ENCODE measurements at places on chromosomes 4 and X.
A peak's percentile ranks its signal among the peaks of the same experiment; 100 is the strongest.

- no peak for DNase-seq
These were observed 34.3 kb downstream of the FGFRL1 start for GRCh38 chr4:1045595-1046201.

GRCh38 chr4:186554914-186555827 is at the start of gene MTNR1A:
MTNR1A (minus strand) TSS chr4:186555567; CDS start chr4:186555365, 202 bp downstream.
- DNase-seq = no peak

DNA sequence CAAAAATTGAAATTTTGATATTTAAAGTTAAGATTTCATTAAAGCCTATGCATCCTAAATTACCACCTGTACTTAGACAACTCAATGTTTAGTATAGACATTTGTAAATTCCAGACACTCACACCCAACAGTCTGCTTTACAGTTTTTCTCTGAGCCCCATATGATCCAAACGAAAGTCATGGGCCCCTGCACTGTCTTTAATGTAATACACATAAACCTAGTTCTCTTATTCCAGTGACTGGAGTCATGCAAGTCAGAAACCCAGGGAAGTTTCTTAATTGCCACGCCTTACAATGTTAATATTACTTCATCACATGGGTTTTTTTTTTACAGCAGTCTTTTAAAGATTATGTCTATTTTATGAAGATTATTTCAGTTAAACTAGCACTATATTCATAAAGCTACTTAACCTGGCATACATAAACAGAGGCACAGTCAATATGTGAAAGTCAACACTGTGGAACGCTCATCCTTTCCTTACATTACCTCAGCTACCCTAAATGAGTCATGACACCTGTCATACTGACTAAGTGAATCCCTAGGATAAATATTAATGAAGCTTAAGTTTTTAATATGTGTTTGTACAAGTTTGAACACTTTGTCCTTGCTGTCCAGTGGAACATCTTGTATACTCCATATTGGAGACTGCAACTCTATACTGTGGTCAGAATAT is 67.7 kb upstream of the H2AZ1 start:
- DNase-seq = peak; percentile 97

GRCh38 chrX:93874554-93874953 is 200.5 kb downstream of the FAM133A start:
- peak; percentile 1 for DNase-seq

DNA sequence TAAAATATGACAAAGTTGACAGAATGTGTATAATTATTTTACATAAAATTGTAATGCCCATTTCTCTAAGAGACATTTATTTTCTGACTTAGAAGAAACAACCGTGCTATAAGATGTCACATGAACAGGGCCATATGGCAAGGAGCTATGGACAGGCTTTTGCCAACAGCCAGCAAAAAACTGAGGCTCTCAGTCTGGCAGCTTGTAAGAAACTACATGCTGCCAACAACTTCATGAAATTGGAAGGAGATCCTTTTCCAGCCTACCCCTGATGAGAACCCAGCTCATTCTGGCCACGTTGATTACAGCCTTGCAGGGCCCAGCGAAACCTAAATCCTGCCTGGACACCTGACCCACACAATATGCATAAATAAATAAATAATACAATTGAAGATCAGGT is 250.3 kb upstream of the ARSJ start:
- no peak for DNase-seq

- no peak for DNase-seq
These were observed 111.1 kb downstream of the ZNF330 start for GRCh38 chr4:141331534-141332358.

GRCh38 chr4:176805155-176805554 is 12.4 kb upstream of the VEGFC start:
- peak; percentile 38 for DNase-seq

GRCh38 chr4:107856901-107857300 is 32.2 kb downstream of the SGMS2 start:
- DNase-seq = no peak

GRCh38 chrX:17802756-17803155 is 58.3 kb downstream of the RAI2 start:
- DNase-seq = no peak

GRCh38 chr4:80852061-80852460 is 178.4 kb upstream of the BMP3 start:
- no peak for DNase-seq

DNA sequence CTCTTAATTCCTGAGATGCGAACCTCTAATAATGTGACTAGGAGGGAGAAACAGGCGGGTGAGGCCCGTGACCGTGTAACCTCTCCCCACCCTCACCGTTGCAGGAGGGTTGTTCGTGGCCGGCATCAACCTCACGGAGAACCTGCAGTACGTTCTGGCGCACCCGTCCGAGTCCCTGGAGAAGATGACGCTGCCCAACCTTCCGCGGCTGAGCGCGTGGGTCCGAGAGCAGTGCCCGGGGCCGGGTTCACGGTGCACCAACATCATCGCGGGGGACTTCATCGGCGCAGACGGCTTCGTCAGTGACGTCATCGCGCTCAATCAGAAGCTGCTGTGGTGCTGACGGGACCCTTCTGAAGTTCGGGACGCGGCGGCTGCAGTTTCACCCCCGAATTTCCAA is 17.8 kb downstream of the PLCXD1 start:
- DNase-seq = no peak

DNA sequence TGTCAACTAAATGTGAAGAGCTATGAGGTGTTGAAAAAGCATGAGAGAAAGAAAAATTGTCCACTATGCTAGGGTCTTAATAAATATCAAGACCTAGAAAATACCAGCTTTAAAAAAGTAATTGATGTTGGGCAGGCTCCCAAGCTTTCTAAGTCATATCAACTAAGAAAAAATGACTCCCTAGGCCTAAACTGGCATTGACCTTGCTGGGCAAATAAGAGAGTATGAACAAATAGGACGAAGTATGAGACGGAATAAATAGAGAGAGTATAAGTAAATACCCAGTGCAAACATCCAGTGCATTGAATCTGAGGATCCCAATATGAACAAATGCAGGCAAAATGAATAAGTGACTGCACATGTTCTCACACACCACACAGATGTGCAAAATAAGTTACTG is 3.2 kb downstream of the KDR start:
- DNase-seq = no peak

DNA sequence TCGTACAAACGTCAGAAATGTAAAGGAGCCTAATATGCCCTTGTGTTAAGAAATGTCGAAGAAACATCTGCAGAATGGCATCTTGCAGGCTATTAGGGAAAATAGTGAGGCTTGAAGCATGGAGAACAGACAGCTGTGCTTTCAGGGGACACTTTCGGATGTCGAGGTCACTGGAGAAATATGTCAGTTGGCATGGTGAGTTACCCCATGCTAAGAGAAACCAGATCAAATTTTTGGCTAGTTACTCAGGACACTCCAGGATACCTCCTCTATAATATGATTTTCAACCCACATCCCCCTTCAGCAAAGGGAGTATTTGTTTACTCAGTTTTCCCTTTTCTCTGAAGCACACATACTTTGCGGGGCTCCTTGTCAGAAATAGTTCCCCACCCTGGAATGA is 171.4 kb downstream of the GPC3 start:
- DNase-seq = no peak

DNA sequence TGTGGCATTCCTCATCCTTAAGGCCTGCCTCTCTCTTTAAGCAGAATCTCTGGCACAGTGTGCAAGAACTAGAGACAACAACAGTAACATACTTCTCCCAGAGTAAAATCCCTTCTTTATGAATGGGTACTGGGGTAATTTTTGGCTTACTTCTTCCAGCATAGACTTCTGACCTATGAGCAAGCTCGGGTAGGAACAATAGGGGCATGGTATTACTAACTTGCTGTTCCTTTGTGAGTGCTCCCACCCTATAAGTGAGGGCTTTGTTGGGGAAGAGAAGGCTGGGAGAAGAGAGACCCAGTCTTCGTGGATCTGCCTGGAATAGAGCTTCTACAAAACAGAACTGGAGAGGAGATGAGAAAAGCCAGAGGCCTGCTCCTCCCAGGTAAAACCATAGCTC is 30.2 kb downstream of the CLDN2 start:
- DNase-seq = no peak

GRCh38 chr4:95984081-95984480 is 144.2 kb downstream of the PDHA2 start:
- DNase-seq = no peak

GRCh38 chr4:37872310-37872988 is 18.4 kb upstream of the TBC1D1 start:
- peak; percentile 5 for DNase-seq

- DNase-seq = no peak
These were observed 100.1 kb downstream of the RTL5 start for GRCh38 chrX:72031634-72032033.

DNA sequence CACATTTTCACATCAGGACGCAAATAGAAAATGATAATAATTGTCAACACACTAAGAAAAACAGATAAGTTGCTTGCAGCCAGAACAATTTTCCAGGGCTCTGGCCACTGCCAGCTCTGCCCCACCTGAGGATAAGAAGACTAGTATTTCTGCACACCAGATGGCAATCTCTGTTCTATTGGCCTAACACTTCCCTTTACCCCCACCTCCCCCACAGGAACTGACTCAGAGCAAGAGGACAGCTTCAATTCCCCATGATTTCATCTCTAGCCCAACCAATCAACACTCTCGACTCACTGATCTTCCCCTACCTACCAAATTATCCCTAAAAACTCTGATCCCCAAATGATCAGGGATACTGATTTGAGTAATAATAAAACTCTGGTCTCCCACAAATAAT is 164.0 kb downstream of the SMARCA1 start:
- peak; percentile 29 for DNase-seq

- no peak for DNase-seq
These were observed 183.7 kb downstream of the DKK2 start for GRCh38 chr4:106852426-106852825.

- no peak for DNase-seq
These were observed 12.3 kb downstream of the CLDN2 start for GRCh38 chrX:106932492-106932923.

GRCh38 chr4:6884341-6884870 is 25.2 kb upstream of the TBC1D14 start:
- DNase-seq = no peak

DNA sequence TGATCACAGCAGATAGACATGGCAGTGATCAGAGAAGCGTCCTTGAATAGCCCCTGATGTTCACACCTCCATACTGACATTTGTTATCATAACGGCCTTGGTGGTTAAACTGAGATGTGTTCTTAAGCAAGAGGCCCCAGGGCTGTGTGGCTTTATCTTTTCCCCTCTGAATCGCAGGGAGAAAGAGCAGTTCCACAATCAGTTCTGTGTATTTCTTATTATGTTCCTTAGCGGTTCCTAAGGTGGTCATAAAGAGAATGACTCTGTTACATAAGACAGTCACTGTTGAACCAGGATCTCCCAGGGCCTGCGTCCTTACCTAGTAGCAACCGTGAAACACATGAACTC is 52.8 kb upstream of the CBR4 start:
- DNase-seq = no peak

DNA sequence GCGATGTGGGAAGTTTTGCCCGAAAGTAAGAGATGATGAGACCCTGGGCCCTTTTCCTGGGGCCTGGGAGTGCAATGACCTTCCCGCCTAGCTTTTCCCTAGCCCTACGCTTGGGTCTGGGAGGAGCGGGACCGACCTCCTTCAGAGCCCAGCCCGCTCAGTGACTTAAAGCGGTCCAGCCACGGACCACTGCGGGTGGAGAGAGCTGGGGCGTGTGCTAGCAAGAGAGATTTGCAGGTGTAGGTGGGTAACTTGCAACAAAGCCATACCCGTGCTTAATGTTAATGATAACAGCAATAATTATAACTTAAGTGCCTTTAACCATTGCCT is 503 bp upstream of the PDE5A start:
- DNase-seq = no peak

DNA sequence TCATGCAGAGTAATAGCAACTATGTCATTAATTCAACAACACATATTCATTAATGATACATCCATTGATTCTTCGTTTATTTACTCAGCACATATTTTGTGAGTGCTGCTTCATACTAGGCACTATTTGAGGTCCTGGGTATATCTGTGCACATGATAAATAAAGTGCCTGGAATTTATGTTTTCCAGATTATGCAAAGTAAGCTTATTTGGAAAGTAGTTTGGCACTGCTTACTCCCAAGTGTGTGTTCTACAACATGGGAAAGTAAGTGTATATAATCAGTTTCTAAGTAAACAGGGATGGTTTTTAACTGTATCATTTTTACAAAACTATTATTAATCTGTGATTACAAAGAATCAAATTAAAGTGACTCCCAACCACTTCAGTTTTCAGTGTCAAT is 16.8 kb upstream of the EPGN start:
- DNase-seq = no peak

DNA sequence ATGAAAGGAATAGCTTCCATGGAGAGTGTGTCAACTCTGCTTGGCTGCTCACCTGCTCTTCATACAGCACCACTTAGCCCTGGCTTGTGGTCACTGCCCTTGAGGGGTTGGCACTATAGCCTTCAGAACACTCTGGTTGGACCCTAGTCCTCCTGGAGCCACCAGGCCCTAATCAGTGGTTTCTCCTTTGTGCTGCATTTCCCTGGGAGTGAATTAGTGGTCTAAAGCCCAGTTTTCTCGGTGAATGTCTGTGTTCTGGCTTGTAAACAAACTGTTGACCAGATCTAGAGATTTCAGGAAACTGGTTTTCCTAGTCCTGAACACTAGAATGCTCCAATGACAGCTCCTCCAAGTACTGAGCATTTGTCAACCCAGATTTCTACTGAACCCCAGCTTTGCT is 28.6 kb upstream of the TMEM154 start:
- peak; percentile 23 for DNase-seq

DNA sequence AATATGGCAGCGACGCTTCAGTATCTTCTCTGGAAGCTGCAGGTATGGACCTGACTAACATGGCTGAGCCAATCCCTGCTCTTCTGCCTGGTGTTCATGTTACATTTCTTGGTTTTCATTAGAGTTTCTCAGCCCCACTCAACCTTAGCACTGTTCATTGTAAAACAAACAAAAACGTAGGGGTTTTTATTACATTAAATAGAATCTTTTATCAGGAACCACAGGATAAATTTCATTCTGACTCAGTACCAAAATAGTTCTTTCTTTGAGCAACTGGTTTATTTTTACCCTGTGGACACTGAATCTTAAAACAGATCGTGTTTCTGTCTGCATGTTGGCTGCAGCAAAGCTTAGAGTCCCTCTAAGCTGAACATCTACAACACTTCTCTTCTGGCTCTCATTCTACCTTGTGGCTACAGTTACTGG is 27.1 kb downstream of the FHIP1A start:
- DNase-seq = no peak

DNA sequence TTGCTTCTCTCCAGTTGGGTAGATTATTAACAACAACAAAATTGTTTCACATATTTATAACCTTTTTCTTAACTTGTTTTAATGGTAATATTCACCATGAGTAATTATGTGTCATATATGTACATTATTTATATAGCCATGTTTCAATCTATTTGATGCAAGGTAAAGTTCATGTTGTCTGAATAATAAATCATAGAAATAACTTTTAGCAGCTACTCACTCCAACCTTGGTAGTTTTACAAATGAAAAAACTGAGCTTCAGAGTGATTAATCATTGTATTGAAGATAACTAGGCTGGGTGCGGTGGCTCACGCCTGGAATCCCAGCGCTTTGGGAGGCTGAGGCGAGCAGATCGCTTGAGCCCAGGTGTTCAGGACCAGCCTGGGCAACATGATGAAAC is 46.0 kb downstream of the TMA16 start:
- DNase-seq = peak; percentile 49

GRCh38 chr4:147843162-147843561 is 111.3 kb downstream of the ARHGAP10 start:
- DNase-seq = peak; percentile 26

- no peak for DNase-seq
These were observed 7.8 kb upstream of the AWAT1 start for GRCh38 chrX:70226687-70227086.

- no peak for DNase-seq
These were observed 44.2 kb downstream of the COQ2 start for GRCh38 chr4:83240379-83240875.

All from bronchial epithelial cell (primary cell).